ENCODE measurements at places on chromosomes 16 and 17.

- no peak for DNase-seq
Measured at GRCh38 chr17:50560931-50561745, 623 bp downstream of the CACNA1G start.

GRCh38 chr16:48184681-48185080, 28.9 kb upstream of the ABCC12 start:
- no peak for DNase-seq

- peak; percentile 92 for DNase-seq
Measured at GRCh38 chr16:29009050-29009837, 24.4 kb downstream of the LAT start.

DNA sequence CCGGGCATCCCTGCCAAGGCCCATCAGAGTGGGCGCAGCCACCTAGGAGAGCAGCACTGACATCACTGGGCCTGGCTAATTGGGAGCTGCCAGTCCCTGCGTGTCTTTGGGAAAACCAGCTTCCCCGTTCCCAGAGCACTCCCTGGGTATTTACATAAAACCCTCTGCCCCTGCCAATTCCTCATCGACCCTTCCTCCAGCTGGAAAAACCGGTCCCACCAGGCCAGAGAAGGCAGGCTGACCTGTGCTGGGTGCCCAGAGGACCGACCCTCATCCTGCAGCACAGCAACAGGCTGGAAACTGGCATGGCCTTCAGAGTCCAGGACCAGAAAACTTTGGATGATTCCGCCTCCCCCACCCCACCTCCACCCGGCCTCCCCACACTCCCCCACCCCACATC, 8.2 kb upstream of the FOXN1 start:
- DNase-seq, result no peak

GRCh38 chr17:77326076-77326591, 185.4 kb downstream of the SEC14L1 start:
- no peak for DNase-seq

DNA sequence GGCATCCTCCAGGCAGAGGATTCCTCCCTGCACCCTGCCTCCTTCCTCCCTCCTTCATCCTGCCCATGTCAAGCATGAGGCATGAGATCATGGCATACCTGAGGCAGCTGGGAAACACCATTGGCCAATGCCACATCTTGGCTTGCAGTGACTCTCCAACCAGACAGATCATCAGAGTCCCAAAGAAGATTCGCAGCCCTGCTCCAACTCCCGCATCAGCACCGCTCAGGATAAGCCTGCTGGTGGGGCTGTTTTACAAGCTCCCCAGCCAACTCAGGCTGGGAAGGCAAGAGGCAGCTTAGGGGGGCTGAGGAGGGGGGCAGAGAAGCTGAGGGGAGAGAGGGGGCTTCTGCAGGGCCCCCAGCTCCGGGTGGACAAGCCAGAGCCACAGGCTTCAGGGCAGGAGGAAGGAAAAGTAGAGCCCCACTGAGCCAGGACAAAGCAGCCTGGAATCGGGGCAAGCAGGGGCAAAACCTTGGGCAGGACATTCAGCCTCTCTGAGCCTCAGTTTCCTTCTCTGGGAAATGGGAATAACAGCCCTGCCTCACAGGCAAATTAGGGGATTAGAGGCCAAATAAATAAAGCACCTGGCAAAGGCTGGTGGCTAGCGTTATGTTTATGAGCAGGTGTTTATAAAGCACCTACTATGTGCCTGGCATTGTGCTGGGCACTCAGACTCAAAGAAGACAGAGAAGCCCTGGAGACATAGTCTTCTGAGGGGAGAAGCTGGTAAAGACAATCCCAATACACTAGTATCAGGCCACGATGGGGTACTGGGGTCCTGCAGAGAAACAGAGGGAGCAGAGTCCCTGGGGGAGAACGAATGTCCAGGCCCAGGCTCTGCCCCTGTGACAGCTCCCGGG, 88.1 kb downstream of the GOSR1 start:
- DNase-seq, result no peak

- no peak for DNase-seq
Measured at GRCh38 chr16:81530296-81530721, 85.7 kb downstream of the CMIP start.

DNA sequence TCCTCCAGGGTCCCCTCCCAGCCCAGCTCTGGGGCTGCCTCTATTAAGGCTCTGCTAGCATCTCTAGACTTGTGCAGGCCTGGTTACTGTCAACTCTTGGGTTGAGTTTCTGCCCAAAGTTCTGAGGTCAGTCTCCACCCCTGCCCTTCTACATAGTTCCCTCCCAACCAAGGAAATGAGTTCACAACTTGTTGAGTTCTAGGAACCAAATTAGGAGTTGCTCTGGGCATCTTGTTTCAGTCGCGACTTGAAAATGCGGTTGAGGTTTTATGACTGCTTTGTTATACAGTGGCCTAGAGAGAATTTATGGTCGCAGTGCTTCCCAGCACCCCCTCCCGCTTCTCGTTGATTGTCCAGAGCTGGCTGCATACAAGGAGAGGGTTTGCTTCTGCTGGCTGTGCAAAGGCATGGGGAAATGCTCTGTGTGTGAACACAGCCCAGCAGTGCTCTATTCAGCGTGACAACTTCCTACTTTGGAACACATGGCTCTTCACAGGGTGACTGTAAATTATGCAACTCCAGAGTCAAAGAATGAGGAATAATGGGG, 20.2 kb downstream of the GNAO1 start:
- DNase-seq, result no peak

DNA sequence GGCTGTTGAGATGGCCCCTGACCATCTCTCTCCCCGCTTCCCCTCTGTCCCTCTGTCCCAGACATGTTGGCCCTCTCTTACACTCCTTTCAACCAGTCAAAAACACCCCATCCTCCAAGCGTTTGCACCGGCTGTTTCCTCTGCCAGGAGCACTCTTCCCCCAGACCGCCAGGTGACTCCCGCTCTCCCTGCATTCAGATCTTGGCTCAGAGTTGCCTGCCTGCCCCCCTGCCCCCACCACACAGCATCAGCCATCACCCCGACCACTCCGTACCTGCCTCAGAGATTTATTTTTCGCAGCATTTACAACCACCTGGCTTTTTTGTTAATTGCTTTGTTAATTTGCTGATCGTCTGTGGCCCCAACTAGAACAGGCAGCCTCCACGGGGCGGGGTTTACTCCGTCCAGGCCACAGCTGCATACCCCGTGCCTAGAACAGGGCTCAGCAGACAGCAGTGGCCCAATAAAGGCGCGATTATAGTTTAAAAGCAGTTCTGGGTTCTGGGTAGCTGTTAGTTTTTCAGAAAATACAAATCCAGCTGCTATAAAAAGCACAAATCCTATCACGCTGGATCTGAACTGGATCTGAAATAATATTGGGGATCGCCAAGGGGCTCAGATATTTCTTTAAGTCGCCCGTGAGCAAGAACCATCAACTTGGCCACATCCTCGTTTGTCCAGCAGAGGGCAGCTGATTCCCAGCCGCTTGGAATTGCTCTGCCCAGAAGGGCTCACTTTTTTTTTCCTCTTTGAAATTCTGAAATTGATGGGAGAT, 173.6 kb downstream of the IRF8 start:
- peak; percentile 43 for DNase-seq

- no peak for DNase-seq
Measured at GRCh38 chr17:77727037-77727615, 231.4 kb upstream of the TNRC6C start.

GRCh38 chr16:89522287-89522686, 14.1 kb downstream of the SPG7 start:
- DNase-seq, result no peak

GRCh38 chr17:9268546-9268945, 247.2 kb downstream of the NTN1 start:
- DNase-seq, result no peak

- DNase-seq, result no peak
Measured at GRCh38 chr16:1078579-1079021, 6.1 kb downstream of the SSTR5 start.

DNA sequence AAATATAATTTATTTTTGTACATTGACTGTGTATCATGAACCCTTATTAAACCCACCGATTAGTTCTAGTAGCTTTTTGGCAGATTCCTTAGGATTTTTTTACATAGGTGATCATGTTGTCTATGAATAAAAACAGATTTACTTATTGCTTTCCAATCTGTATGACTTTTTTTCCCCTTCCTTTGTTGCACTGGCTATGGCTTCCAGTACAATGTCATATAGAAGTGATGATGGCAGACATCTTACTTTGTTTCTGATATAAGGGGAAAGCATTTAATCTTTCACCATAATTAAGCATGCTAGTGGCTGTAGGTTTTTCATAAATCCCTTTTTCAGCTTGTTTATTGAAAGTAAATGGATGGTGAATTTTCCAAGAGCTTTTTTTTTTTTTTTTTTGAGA, 28.9 kb upstream of the NACA2 start:
- DNase-seq, result no peak

DNA sequence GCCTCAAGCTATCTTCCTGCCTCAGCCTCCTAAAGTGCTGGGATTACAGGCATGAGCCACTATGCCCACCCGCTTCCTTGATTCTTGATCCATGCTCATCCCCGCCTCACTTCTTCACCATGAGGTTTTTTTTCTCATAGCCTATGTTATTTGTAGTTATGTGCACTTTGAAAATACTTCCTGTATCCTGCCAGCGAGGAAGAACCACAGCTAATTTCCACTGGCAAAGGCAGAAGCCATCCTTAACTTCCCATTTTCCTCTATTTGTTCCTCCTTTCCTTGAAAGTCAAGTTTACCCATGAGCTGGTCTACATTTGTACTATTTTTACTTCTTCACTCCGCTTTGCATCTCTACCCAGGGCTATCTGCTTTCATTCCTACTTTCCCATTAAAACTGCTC, 189.7 kb upstream of the ZFHX3 start:
- DNase-seq, result no peak

DNA sequence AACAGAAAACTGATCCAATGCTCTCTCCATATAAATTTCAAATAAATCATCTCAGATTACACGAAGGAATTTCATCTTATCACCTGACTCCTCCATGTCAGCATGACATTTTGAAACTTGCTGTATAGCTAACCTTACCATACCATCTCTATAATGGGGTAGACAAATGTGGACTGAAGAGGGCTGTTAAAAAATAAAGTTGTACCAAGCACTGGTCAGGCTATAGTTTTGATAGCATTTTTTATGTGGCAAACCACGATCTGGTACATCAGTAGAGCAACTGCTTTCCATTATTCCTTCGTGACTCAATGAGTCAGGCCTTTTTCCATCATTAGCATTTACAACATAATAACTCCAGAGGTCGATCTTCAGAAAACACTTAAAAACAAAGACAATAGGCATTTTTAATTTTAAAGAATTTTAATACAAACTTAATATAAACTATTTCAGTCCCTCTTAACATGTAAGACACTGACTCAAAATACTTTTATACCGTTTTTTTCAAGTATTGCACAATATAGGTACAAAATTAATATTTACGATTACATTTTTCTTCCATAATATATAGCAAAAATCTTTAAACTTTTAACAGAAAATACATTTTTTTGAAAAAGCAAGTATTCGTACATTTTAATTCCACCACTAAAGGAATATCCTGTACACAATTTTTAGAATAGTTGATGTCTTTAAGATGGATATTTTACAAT, 4.2 kb downstream of the TOB1 start:
- DNase-seq, result no peak

- DNase-seq, result no peak
Measured at GRCh38 chr17:9208381-9209105, 187.2 kb downstream of the NTN1 start.

GRCh38 chr17:40460968-40461731, 17.9 kb downstream of the IGFBP4 start:
- no peak for DNase-seq

- DNase-seq, result no peak
Measured at GRCh38 chr17:37039269-37039668, 90.5 kb downstream of the AATF start.

DNA sequence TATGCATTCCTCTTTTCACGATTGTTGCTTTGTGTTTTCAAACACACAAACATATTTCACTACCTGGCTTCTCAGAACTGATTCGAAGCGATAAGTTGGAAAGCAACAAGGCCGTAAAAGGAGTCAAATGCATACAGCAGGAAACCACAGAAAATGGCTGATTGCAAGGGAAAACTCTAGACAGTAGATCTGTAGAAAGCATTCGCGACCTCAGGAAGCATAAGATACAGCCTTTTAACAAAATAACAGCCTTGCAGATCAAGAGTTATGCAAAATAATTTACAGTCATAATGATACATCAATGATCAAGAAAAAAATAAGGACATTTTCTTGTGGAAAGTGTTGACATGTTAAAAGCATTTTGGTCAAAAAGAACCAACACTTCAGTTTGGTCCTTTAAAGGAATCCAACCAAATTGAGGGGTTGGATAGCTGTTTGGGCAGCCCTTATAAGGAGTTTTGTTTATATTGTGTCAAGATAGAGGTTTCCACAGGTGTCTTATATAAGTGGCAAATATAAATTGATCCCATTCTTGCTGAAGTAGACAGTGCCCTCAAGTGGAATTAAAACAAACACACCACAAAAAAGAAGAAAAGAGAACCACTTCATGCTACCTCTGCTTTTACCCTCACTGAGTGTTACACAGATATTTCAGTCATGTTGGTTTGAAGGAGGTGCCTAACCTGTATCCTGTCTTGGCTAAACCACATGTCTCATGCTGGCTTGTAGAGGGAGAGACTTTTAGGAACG, 5.5 kb downstream of the CYLD start:
- peak; percentile 37 for DNase-seq
